ENCODE measurements at places on chromosomes 1 and 21.

DNA sequence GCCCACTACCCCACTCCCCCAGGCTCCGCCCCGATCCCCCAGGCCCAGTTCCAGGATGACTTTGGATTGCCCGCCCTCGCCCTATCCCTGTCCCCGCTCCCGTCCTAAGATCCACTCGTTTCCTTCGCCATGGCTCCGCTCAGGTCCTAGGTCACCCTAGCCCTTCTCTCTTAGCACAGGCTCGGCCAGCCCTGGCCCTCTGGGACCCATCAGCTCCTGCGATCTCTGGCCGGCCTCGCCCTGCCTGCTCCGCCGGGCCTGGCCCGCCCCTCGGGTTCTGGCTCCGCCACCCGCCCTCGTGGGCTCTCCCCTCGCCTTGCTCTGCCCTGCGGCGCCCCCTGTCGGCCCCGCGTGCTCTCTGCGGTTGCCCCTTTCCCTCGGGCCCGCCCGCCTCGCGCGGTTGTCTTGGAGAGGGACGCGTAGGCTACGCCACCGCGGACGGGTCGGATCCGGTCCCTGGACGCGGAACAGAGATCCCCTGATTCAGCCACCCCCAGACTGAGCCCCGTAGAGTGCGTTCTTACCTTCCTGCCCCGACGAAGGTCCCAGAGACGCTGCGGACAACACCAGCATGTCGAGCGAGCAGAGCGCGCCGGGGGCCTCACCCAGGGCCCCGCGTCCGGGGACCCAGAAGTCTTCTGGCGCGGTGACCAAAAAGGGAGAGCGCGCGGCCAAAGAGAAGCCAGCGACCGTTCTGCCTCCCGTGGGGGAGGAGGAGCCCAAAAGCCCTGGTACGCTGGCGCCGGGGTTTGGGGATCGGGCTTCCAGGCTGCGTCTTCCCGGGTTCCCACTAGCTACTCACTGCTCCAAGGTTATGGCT is at the start of gene LRRC71:
Gene LRRC71 (plus strand): TSS at position 400 of the 820 bp plus-strand sequence. CDS start 172 bp downstream, at position 572.
- peak; percentile 29 for DNase-seq

- no peak for DNase-seq
Measured at GRCh38 chr1:7549277-7550161, 221.6 kb upstream of the VAMP3 start.

DNA sequence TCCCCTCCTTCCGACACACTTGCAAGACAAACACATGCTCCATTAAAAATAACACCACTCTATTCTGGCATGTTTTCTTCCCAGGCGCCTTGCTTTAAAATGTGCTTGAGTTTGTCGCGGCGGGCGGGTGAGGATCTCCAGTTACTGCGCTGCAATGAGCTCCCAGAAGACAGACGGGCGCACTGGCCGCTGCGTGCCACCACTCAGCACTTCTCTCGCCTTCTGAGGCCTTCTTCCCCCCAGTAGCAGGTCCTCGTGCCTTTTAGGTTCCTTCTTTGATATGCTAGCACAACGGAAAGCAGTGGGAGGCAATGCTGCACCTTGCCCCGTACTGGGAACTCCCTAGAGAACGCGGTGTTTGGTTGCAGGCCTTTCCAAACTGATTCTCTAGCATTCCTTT is 279.5 kb upstream of the NR5A2 start:
- DNase-seq: no peak

DNA sequence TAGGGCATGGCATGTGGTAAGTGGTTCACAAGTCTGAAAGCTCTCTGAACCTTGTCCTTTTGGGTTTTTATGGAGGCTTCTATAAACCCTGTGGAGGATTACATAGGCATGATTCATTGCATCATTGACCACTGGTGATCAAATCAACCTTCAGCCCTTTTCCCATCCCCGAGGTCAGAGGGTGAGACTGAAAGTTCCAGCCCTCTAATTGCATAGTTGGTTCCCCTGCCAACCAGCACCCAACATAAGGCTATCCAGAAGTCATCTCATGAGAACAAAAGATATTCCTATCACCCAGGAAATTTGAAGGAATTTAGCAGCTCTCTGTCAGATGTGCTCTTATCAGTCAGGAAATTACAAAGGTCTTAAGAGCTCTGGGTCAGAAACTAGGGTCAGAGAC is 89.5 kb upstream of the ARTN start:
- DNase-seq: no peak

GRCh38 chr21:36479415-36480402 is at the start of gene CLDN14:
TSS of gene CLDN14 (minus strand) at chr21:36480122. CDS start at chr21:36461695, 18,427 bp downstream.
- no peak for DNase-seq

- no peak for DNase-seq
Measured at GRCh38 chr1:179872558-179872957, 5.0 kb downstream of the TOR1AIP2 start.

DNA sequence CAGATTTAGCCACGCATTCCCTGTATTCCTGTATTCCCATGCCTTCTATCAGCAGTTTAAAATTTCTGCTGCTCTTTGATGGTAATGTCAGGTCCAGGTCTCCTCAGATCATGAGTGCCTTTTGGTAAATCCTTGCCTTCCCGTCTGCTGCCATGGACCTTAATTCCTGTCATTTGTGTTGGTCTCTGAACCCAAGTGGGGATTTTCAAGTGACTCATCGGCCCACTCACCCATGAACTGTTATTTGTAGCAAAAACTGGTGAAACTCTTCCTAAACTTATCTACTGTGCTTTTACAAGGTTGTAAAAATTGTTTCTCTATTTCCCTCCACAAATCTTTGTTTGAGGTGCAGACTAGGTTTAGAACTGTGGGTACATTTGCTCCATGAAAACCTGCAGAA is 47.4 kb downstream of the ACTN2 start:
- DNase-seq: no peak

GRCh38 chr1:243343970-243344937 is 88.4 kb downstream of the SDCCAG8 start:
- no peak for DNase-seq

- no peak for DNase-seq
Measured at GRCh38 chr1:54248966-54249365, 49.0 kb downstream of the MRPL37 start.

GRCh38 chr1:77468949-77469710 is 187.3 kb downstream of the AK5 start:
- DNase-seq: no peak

GRCh38 chr1:182189535-182190066 is 128.1 kb upstream of the ZNF648 start:
- no peak for DNase-seq

DNA sequence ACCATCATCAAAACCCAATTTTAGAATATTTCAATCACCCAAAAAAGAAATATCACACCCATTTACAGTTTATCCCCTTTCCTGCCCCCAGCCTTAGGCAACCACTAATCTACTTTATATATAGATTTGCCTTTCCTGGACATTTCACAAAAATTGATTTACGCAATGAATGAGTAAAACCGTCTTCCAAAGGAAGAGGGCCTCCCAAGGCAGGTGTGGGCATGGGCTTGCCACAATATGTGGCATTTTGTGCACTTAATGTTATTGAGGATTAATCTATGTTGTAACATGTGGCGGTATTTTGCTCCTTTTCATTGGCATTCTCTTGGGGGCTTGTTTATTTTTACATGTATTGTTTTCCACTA is 11.8 kb upstream of the BMP8B start:
- DNase-seq: no peak

GRCh38 chr1:15510611-15511405 is 13.2 kb downstream of the CASP9 start:
- DNase-seq: no peak

- DNase-seq: no peak
Measured at GRCh38 chr1:107687849-107688753, 276.9 kb downstream of the VAV3 start.

DNA sequence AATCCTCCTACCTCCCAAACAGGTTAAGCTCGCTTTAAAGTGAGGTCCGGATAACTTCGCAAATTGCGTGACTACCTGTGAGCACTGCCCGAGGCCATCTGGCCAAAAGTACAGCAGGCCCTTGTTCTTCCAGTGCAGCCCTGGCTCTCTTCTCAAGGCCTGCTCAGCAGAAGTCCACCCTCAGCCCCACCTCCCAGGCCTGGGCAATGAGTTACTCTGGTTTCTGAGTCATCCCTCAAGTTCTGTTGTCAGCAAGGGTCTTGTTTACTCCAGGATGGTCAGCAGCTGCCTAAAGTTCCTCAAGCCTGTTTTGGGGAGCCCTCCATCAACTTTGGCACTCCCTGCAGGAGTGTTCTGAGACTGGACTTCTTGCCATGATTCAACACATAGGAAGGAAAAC is 101.7 kb downstream of the BCAR3 start:
- DNase-seq: no peak

DNA sequence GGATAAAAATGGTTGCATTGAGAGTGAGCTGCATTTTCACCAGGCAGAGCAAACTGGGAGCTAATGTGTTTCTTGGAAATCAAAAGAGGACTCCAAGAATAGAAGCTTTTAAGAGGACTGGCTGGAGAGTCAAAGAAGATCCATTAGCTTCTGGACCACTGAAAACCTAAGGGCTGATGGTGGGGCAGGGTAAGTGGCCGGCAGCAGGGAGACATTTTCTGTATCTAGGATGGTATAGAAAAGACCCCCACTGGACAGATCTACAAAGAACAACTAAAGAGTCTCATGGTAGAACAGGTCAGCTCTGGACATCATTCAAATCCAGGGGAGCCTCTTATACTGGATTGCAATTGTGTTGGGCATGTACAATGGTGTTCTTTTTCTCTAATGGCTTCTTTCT is 262.3 kb downstream of the PTGER3 start:
- DNase-seq: no peak

- DNase-seq: no peak
Measured at GRCh38 chr21:41634858-41635257, 126.9 kb upstream of the TMPRSS2 start.

DNA sequence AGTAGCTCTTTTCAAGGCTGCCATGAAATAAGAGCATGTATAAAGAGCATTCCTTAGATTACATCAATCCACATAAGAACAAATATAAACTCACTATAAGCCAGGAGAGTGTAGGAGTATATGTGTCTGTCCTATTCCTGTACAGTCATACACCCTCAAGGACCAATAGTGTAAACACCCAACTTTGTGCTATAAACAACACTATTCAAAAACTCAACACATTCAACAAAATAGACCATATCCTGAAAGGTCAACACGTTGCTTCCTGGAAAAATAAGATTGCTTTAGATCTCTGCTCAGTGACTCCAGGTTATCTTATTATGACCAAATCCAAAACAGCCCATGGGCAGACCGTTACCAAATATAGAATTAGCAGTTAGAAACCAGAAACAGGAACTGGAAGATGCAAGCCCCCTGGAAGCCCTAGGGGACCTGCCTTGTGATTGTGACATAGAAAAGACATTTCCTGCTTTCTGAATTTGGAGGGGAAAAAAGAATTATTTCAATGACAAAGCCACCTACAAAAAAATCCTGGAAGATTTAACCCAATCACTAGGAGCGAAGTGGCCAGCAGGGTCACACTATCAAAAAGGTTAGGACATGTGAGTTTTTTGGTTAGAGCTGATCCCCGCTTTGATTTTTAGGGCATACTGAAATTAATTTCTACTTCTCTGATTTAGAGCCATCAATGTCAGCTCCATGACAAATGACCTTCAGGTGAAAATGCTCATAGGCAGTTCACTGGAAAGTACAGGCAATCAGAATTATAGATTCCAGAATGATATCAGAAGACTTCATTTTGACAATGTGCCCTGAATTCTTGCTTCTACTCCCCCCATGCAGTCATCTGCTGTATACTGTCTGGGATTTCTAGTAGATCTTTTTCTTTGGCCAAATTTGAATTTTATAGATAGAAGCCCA is 59.9 kb downstream of the LRRC8C start:
- no peak for DNase-seq
